DND-41 (cell line): ENCODE measurements at places on chromosomes 11 and 22.

DNA sequence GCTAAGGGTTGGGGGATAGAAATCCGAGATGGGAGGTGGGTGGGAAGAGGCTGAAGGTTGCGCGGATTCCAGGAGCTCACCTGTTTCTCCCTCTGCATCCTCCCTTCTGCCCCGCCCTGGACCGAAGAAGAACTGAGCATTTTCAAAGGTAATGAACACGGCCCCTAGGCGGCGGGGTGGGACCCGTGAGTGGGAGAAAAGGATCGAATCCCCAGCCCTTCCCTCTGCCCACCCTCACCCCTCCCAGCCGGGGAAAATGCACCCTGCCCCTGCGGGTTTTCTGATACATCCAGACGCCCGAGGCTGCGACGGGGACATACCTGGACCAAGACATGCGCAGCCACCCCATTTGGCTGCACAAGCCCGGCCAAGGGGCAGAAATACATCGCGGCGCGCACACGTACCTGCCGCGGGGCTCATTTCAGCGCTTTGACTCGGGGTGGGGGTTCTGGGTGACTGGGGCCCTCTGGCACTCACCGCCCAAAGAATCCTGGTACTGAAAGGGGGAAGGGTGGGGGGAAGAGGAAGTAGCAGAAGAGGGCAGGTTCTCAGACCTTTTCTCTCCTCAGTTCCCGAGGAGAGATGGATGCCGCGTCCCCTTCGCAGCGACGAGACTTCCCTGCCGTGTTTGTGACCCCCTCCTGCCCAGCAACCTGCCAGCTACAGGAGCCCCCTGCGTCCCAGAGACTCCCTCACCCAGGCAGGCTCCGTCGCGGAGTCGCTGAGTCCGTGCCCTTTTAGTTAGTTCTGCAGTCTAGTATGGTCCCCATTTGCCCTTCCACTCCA, 6.0 kb downstream of the VSIG2 start:
- DNase-seq: no peak
- H3K4me1 ChIP-seq: no peaks in the 10 kb centered on the region
- peaks cover 38% of the 10 kb centered on the region for H3K27me3 ChIP-seq
- H3K36me3 ChIP-seq: no peaks in the 10 kb centered on the region
- H3K4me3 ChIP-seq: no peak overlapping the region

DNA sequence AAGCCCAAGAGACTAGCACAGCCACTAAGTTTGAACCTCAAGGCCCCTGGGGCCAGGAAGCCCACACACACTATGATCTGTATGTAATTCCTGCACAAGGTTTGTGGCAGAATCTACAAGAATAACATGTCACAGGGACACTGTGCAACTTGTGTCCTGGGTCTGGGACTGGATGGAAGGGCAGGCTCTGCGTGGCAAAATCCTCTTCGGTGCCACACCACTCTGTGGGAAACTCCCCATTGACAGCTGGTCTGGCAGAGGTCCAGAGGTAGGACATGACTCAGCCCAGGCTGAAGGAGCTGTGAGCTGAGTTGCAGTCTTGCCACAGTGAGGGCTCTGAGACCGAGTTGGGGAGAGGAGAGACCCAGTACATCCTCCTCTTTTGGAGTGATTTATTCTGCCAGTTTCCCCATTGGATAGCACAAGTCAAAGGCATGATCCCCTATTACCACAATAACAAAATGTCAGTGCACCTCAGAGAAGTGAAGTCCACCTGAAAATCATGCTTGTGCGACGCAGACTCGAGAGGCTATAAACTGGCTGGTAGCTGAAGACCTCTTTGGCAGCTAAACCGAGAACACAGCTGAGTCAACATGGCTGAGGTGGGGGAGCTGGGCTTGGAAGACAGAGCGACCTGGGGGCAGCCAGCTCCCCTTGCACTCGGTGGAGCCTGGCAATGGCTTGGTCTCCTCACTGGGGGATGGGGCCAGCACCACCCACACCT, 23.3 kb upstream of the SERPIND1 start:
- peaks cover 79% of the 10 kb centered on the region for H3K36me3 ChIP-seq
- H3K4me1 ChIP-seq: no peaks in the 10 kb centered on the region
- H3K4me3 ChIP-seq: no peak overlapping the region
- no peaks in the 10 kb centered on the region for H3K27me3 ChIP-seq
- no peak overlapping the region for H3K27ac ChIP-seq

DNA sequence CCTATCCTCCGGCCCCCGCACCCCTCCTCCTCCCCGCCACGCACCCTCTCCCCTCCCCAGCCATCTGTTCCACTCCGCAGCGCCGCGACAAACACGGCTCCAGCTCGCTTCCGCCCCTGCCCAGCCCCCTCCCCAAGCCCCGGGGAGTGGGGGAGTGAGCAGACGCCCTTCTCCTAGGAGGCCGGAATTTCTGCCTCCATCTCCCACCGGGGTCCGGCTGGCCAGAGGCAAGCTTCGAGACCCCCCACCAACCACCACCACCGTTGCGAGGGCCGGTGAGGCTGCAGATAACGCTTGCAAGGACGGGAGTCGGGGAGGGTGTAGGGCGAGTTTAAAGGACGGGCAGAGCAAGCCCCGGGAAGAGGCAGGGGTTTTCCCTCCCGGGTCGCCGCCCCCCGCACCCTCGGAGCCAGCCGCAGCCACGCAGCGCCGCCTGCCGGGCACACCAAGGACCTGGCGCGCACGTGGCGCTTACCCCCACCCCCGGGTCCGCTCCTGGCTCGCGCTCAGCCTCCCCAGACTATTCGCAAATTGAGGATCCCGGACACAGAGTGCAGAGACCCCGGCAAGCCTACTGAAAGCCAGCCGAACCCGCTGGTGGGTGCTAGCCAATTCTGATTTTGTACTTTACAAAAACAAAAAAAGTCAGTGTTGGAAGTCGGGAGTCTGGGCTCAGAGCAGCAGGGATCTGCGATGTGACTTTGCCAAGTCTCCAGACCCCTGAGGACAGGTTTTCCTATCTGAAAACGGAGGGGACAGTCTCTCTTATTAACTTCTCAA, 22.6 kb downstream of the RTN4RL2 start:
- no peaks in the 10 kb centered on the region for H3K36me3 ChIP-seq
- peak; percentile 76 for DNase-seq
- peaks cover 12% of the 10 kb centered on the region for H3K4me1 ChIP-seq
- no peaks in the 10 kb centered on the region for H3K27me3 ChIP-seq
- H3K4me3 ChIP-seq: no peak overlapping the region; the same call in 1 of the 2 replicates
- no peak overlapping the region for H3K27ac ChIP-seq

DNA sequence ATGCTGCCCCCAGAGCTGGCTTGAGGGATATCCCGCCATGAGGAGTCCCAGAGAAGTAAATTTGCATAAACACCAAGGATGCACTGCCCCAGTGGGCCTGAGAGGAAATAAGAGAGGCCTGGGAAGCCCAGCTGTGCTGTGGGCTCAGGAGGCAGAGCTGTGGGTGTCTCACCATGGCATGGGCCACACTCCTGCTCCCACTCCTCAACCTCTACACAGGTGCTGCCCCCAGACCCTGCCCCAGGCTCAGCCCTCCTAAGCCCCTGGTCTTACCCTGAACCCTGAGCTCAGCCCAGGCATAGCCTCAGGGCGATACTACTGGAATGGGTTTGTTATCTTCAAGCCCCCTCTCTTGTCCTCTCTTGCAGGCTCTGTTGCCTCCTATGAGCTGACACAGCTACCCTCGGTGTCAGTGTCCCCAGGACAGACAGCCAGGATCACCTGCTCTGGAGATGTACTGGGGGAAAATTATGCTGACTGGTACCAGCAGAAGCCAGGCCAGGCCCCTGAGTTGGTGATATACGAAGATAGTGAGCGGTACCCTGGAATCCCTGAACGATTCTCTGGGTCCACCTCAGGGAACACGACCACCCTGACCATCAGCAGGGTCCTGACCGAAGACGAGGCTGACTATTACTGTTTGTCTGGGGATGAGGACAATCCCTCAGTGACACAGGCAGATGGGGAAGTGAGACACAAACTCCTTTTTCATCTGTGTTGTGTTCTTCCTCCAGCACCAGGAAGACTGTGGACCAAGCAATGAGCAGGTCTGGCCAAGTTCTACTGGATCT, 59.9 kb downstream of the GGTLC2 start:
- DNase-seq: no peak
- no peaks in the 10 kb centered on the region for H3K27me3 ChIP-seq
- H3K27ac ChIP-seq: no peak overlapping the region
- H3K36me3 ChIP-seq: no peaks in the 10 kb centered on the region
- H3K4me3 ChIP-seq: no peak overlapping the region

GRCh38 chr22:17939011-17939410, 85.3 kb downstream of the MICAL3 start:
- DNase-seq: no peak
- no peaks in the 10 kb centered on the region for H3K36me3 ChIP-seq
- H3K4me3 ChIP-seq: no peak overlapping the region
- no peak overlapping the region for H3K27ac ChIP-seq
- no peaks in the 10 kb centered on the region for H3K27me3 ChIP-seq

DNA sequence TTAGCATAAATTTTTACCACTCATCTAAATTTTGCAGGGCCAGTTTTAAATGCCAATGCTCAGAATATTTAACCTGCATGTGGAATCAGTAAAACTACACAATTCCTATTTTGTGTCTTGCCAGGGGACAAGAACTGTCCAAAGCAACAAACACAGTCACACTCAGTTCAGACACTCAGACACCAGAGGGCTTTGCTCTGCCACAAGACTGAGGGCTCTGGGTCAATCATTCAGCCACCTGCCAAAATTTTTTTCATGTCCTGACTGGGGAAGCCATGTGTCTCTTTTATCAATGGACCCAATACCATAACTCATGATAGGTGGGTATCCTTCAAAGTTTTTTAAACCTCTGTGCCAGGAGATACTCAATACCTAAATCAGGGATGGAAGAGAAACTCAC, 304.0 kb upstream of the ANO3 start:
- no peaks in the 10 kb centered on the region for H3K36me3 ChIP-seq
- no peaks in the 10 kb centered on the region for H3K27me3 ChIP-seq
- no peaks in the 10 kb centered on the region for H3K4me1 ChIP-seq
- H3K27ac ChIP-seq: no peak overlapping the region
- no peak overlapping the region for H3K4me3 ChIP-seq

GRCh38 chr11:2002807-2003206, 5.2 kb upstream of the H19 start:
- H3K4me1 ChIP-seq: no peaks in the 10 kb centered on the region
- no peak overlapping the region for H3K4me3 ChIP-seq
- no peak for DNase-seq

DNA sequence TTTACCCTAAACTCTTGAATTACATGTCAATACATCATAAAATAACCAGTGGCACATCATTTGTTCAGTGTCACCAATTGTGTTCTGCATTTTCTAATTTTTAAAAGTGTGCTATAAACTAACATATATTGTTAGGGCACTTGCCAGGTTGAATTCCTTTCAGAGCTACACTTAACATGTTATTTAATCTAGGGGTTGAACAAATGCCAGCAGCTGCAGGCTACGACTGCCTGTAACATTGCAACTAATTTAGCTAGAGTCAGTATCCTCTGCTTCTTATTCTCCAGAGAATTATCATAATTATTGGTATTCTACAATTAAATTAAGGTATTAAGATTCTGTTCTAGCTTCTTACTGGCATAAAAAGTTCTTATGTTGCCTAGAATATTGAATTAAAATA, 46.4 kb upstream of the ARHGAP42 start:
- H3K36me3 ChIP-seq: no peaks in the 10 kb centered on the region
- no peak overlapping the region for H3K27ac ChIP-seq
- no peak for DNase-seq
- no peak overlapping the region for H3K4me3 ChIP-seq
- no peaks in the 10 kb centered on the region for H3K4me1 ChIP-seq
- H3K27me3 ChIP-seq: no peaks in the 10 kb centered on the region

DNA sequence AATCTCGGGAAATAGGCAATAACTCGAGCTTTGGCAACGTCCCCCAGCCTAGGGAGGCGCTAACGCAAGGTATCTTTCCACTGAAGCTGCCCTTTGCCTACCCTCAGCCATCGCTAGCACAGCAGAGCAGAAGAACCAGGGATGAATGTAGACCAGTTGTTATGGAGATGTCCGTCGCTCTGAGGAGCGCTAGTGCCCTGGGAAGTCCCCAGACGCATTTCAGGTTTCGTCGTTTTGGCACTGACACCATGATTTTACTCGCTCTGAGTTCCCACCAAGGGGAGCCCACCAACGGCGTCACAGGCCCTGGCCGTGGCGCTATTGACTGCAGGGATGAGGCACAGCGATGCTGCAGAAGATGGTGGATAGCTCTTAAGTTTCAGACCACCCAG, 22.7 kb upstream of the BDNF start:
- DNase-seq: no peak
- no peaks in the 10 kb centered on the region for H3K27me3 ChIP-seq
- H3K4me3 ChIP-seq: no peak overlapping the region

GRCh38 chr22:22754268-22754657, 109.8 kb downstream of the GGTLC2 start:
- no peaks in the 10 kb centered on the region for H3K27me3 ChIP-seq
- no peak for DNase-seq
- H3K27ac ChIP-seq: no peak overlapping the region
- H3K4me3 ChIP-seq: no peak overlapping the region

GRCh38 chr11:131689049-131689925, 318.9 kb downstream of the NTM start:
- no peak overlapping the region for H3K27ac ChIP-seq

DNA sequence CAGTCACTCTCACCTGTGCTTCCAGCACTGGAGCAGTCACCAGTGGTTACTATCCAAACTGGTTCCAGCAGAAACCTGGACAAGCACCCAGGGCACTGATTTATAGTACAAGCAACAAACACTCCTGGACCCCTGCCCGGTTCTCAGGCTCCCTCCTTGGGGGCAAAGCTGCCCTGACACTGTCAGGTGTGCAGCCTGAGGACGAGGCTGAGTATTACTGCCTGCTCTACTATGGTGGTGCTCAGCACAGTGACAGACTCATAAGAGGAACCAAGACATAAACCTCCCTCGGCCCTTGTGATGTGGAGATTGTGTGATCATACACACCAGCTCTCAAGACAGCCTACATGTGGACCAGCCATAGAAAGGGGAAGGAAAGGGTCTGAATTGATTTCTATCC, 113.3 kb downstream of the ZNF280B start:
- peak; percentile 20 for DNase-seq
- no peaks in the 10 kb centered on the region for H3K27me3 ChIP-seq
- H3K4me3 ChIP-seq: no peak overlapping the region

DNA sequence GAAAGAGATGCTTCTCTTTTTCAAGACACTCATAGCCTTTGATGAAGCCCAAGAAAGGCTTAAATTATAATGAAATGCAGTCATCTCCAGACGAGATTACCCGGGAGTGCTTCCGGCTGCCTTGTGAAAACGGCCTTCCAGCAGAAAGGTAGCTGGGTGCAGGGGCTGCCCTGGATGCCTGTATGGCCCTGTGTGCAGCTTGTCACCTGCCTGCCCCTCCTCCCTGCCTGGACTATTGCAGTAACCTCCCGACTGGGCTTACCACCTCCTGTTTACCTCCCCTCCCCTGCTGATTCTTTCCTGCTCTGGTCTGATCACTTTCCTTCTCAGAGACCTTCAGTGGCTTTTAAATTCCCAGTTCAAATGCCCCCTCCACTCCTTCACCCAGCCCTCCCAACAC, 126.4 kb upstream of the SYT13 start:
- no peak for DNase-seq
- no peaks in the 10 kb centered on the region for H3K36me3 ChIP-seq
- H3K4me1 ChIP-seq: no peaks in the 10 kb centered on the region
- peaks cover 48% of the 10 kb centered on the region for H3K27me3 ChIP-seq
- no peak overlapping the region for H3K4me3 ChIP-seq
- no peak overlapping the region for H3K27ac ChIP-seq
